GM23338 (cell line): ENCODE measurements at places on chromosomes 5 and 9. TPM values are rescaled to one million over a fixed set of nuclear protein-coding genes. Genes with fewer than 3 reads are reported as not detected.

Gene LRRC19
- 0.59 and 0.71 TPM in 2 replicates for polyA plus RNA-seq

Gene CCNO
- 0.21 TPM in 1 of 2 replicates, not detected in the other for polyA plus RNA-seq

Gene ASTN2
- polyA plus RNA-seq = 5.3 and 7.0 TPM in 2 replicates

Gene KIF4B
- 0.07 TPM in 1 of 2 replicates, not detected in the other for polyA plus RNA-seq

Gene FOXD4L4
- polyA plus RNA-seq = not detected in 2 replicates

Gene PCDHB10
- 1.6 and 1.7 TPM in 2 replicates for polyA plus RNA-seq

Gene OR1J1
- not detected in 2 replicates for polyA plus RNA-seq

Gene DAPK1
- polyA plus RNA-seq = 32.2 and 37.0 TPM in 2 replicates

Gene MED10
- polyA plus RNA-seq = 58.1 and 62.2 TPM in 2 replicates

Gene CNTNAP3
- 2.6 and 3.1 TPM in 2 replicates for polyA plus RNA-seq

Gene PCDHA7
- 1.3 and 1.7 TPM in 2 replicates for polyA plus RNA-seq

Gene C7
- 0.05 TPM in 1 of 2 replicates, not detected in the other for polyA plus RNA-seq

Gene PDE6A
- polyA plus RNA-seq = 0.08 TPM in 1 of 2 replicates, not detected in the other
